ENCODE measurements at places on chromosomes 1 and 21.

GRCh38 chr1:97270508-97271307 is 549.1 kb downstream of the PTBP2 start:
- no peak for DNase-seq

DNA sequence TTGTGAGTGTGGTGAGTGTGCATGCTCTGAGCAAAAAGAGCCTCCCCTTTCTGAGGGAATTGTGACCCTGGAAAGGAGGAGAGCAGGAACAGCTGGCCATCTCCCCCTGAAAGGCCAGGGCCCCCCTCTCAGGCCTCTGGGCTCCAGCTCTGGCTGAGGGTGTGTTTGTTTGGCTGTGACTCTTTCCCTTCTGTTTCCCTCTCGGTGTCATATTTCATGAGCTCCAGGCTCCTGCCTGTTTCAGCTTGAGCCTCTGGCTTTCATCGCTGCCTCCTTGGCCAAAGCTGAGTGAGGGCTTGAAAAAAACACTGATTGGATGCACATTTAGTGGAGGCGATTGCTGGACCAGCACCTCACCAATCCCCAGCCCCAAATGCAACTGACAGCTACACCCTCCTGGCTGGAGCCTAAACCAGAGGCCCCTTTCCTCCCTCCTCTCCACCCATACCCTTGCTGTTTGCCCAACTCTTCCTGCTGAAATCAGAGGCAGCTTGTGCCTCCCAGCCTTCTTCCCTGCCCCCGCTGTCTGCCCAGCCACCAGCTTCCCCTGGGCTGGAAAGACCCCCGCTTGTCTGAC is 64.1 kb downstream of the DDR2 start:
- no peak for DNase-seq

DNA sequence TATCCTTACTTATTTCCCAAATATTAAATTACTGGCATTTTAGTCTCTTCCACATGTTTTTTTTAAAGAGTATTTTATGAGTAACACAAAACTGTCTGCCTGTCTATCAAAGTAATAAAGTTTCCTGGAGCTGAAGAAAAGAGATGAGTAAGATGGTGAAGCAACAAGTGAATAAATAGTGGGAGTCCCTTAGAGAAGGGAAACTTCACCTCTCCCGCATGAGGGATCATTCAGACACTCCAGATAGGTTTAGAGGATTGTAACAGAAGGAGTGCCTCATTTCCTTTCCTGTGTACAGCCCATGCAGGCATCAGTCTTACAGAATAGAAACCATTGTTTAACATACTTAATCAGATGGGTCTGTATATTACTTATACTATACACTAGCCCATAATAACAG is 205.7 kb downstream of the USP25 start:
- DNase-seq = no peak

GRCh38 chr21:42062236-42063022 is 8.7 kb upstream of the UMODL1 start:
- DNase-seq = peak; percentile 38

GRCh38 chr1:153217212-153217611 is at the start of gene PRR9:
TSS of gene PRR9 (plus strand) at chr1:153217584. CDS start at chr1:153218145, 561 bp downstream.
- DNase-seq = no peak

- no peak for DNase-seq
Measured at GRCh38 chr1:41719590-41719989, 199.1 kb downstream of the HIVEP3 start.

GRCh38 chr1:94120570-94120901 is 412 bp downstream of the ABCA4 start:
- no peak for DNase-seq
